ENCODE measurements at places on chromosomes 13 and 19.

DNA sequence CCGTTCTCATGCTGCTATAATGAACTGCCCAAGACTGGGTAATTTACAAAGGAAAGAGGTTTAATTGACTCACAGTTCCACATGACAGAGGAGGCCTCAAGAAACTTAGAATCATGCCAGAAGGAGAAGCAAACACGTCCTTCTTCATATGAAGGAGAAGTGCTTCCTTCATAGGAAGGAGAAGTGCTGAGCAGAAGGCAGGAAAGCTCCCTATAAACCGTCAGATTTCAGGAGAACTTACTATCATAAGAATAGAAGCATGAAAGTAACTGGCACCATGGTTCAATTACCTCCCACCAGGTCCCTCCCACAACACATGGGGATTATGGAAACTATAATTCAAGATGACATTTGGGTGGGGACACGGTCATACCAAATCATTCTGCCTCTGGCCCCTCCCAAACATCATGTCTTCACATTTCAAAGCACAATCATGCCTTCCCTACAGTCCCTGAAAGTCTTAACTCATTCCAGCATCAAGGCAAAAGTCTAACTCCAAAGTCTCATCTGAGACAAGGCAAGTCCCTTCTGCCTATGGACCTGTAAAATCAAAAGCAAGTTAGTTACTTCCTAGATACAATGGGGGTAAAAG, 10.6 kb downstream of the ACOD1 start:
- DNase-seq, result no peak

GRCh38 chr13:72864142-72865011, 82.4 kb downstream of the PIBF1 start:
- DNase-seq, result no peak

- DNase-seq, result no peak
These were observed 20.0 kb downstream of the RAB20 start for GRCh38 chr13:110541526-110541920.

GRCh38 chr19:7873304-7874075, 700 bp downstream of the PRR36 start:
- DNase-seq, result no peak

DNA sequence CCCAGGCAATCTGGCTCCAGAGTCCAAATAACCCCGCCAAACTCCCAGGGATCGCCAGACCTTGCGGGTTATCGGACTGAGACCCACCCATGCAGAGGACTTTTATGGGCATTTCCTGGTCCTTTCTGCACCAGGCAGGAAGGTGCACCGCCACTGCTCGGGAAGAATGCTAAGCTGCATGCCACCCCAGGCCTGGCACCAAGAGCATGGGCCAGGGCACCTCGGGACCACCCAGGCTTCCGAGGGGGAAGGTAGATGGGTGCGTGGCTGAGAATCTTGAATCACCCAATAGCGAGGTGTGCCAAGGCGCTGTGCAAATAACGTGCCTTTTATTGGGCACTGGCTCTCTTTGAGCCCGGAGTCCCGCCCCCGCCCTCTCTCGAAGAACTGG, 422 bp upstream of the ZNF575 start:
- DNase-seq, result no peak
